ENCODE measurements at places on chromosomes 5 and 9.

- no peak for DNase-seq
These were observed 179.7 kb upstream of the ISL1 start for GRCh38 chr5:51203598-51203997.

- DNase-seq = no peak
These were observed 97.6 kb upstream of the LHFPL2 start for GRCh38 chr5:78746021-78746770.

- no peak for DNase-seq
These were observed 36.2 kb downstream of the NEK6 start for GRCh38 chr9:124293718-124294506.

DNA sequence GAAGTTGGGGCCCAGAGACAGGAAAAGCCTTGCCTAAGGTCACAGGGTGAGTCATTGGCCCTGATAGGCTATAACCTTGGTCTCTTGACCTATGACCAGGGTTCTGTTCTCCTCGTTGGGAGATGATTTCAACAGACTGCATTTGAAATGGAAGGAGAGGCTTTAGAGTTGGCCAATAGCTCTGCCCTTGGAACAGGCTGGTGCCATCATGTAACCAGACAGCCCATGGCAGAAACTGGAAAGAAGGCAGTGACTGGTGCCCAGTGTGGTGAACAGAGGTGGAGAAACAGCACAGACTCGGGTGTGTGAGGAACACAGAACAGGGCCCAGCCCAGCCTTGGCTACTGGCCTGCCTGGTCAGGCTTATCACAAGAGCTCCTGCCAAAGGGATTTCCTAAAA is 109.8 kb upstream of the SLC25A48 start:
- DNase-seq = no peak

DNA sequence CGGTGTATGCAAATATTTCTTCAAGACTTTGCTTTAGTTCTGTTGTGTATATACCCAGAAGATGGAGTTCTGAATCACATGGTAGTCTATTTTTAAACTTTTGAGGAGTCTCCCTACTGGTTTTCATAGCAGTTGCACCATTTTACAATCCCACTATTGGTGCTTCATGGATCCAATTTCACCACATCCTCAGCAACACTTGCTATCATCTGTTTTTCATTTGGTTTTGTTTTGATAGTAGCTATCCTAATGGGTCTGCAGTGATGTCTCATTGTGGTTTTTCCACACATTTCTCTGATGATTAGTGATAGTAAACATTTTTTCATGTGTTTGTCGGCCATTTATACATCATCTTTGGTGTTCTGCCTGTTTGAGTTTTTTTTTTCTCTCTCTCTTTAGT is 1339.3 kb downstream of the EFNA5 start:
- DNase-seq = no peak
